ENCODE measurements at places on chromosomes 3 and 15. TPM values are rescaled to one million over a fixed set of nuclear protein-coding genes. Genes with fewer than 3 reads are reported as not detected.

Gene RETNLB
- not detected for total RNA-seq

Gene RGMA
- total RNA-seq, result 0.47 TPM

Gene ACAP2
- total RNA-seq, result 45.9 TPM

Gene C3orf20
- 0.03 TPM for total RNA-seq

Gene PRICKLE2
- 0.40 TPM for total RNA-seq

- peak; percentile 5 for DNase-seq
Observed at GRCh38 chr15:44775953-44776352, 39.6 kb downstream of the TRIM69 start.

- DNase-seq, result no peak
Observed at GRCh38 chr15:95302206-95302605, 1028.3 kb upstream of the NR2F2 start.

DNA sequence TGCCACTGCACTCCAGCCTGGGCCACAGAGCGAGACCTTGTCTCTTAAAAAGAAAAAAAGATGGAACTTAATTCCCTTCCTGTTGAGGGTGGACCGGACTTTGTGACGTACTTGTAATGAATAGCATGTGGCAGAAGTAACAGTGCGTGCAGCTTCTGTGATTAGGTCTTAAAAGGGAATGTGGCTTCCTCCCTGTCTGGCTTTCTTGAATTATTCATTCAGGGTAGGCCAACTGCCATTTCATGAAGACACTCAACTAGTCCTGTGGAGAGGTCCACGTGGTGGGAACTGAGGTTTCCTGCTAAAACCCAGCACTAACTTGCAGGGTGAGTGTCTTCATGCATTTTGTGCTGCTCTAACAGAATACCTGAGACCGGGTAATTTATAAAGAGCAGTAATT lies 98.9 kb upstream of the PIAS1 start:
- no peak for DNase-seq

GRCh38 chr3:22846566-22846965 lies 356.6 kb upstream of the UBE2E2 start:
- no peak for DNase-seq

DNA sequence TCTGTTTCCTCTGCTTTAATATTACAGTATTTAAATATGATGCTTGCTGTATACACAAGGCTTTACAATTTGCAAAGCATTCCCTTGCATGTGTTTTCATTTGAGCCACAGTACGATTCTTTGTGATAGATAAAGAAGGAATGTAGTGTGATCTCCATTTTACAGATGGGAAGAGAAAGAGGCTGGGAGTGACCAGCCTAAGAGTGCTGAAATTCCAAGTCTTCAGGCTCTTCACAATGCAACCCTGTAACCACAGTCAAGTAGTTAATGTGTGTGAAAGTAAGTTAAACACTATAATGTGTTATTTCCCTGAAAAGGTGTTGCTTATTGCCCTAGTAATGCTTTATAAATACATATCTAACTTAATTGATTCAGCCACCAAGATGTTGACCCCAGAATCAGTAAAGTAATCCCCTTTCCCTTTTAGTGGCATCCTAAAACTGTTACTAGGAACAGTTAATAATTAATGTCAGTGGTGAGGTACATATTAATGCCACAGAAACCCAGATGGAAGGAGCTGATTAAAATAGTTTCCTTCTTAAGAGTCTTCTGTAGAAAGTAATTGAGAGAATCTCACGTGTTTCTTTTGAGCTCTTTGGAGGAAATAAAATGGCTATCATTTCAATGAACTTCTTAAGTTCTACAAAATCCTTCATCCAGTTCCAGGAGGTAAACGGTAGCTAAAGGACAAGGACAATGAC lies 110.4 kb downstream of the IL12A start:
- DNase-seq, result no peak

DNA sequence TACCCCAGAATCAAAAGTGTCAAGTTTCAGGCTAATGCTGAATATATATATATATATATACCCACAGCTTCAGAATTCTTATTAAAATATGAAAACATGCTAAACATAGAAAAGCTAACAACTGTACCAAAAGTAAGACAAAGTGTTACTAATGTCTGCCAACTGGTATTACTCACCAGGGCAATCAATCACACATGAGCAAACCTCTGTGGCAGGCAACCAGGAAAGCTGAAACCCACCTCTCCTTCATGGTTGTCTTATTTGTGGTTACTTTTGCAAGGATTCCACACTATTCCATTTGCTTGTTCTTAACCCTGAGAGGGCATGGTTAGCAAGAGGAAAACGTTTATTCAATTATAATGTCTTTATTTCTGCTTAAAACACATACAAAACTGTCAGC lies 512.3 kb upstream of the MDFIC2 start:
- peak; percentile 67 for DNase-seq

GRCh38 chr15:72852273-72852672 lies 68.7 kb upstream of the ADPGK start:
- no peak for DNase-seq

GRCh38 chr15:69145149-69145693 lies 15.2 kb upstream of the GLCE start:
- DNase-seq, result no peak

DNA sequence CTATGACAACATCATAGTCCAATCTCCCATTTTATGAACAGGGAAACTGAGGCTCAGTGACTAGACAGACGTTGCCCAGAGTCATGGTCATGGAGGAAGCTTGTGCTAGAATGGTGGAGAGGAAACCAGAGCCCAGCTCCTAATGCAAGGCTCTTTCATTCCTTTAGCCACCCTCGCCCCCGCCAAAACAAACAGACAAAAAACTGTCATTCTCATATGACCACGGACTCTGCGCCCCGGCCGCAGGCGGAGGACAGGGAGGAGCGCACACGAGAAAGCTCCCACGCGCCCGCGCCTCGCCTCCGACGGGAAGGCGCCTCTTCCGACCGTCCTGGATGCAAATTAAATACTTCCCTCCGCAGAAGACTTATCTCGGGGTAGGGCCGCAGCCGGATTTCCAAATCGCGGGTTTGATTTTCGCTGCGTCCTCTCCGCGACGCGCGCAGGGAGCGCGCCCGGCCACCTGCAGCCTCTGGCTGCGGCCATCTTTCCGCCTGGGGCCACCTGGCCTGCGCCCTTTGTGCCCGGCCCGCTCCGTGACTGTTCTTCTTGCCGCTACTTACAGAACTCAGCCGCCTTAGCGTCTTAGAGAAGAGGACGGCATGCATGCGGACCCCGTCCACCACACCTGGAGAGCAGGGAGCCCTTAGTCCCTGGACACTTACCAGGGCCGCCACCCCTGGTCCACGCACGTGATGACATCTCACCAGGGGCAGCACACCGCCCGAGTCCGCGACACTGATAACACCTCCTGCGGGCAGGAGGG lies 670 bp upstream of the ATP13A3 start:
- peak; percentile 37 for DNase-seq

GRCh38 chr3:128282380-128283196 lies 129.3 kb downstream of the EEFSEC start:
- DNase-seq, result no peak

- no peak for DNase-seq
Observed at GRCh38 chr15:77415450-77416147, 4.3 kb downstream of the PEAK1 start.

DNA sequence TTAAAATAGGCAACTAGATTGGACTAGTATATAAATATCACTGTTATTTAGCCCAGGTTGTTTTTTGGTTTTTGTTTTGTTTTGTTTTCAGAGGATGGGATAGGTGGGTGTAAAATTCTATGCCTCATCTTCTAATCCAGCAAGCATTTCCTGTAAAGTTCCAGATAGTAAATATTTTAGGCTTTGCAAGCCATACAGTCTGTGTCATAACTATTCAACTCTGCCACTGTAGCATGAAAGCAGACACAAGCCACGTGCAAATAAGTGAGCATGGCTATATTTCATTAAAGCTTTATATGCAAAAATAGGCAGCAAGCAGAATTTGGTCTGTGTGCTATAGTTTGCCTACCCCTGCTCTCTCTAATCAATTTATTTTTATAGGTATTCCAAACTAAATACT lies 657.3 kb upstream of the TGFBR2 start:
- no peak for DNase-seq

GRCh38 chr3:59133311-59133710 lies 83.5 kb upstream of the CFAP20DC start:
- DNase-seq, result no peak

- DNase-seq, result no peak
Observed at GRCh38 chr3:52915294-52915693, 17.9 kb upstream of the STIMATE start.

- DNase-seq, result no peak
Observed at GRCh38 chr3:157417247-157417646, 19.4 kb upstream of the PTX3 start.

GRCh38 chr3:159911664-159912037 lies 77.0 kb upstream of the IL12A start:
- DNase-seq, result no peak

DNA sequence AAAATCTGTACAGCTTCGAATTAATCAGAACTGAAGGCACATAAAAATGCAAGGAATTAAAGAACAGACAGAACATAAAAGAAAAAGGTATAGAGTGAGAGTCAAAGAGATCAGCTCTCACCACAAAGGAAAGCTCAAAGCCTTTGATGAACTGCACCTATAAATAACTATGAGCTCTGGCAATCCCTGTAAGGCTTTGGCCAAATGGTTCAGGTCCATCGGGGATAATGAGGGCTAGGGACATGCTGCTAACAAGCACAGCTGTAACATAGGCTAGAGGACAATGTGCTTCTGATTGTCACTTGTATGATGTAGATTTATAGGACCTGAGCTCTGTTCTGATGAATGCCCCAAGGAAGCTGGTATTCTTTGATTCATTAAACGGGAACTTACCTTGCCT lies 113.9 kb upstream of the MRPL3 start:
- no peak for DNase-seq

GRCh38 chr3:182971637-182972036 lies 8.7 kb downstream of the DCUN1D1 start:
- DNase-seq, result no peak

- DNase-seq, result no peak
Observed at GRCh38 chr3:160829486-160830009, 73.5 kb downstream of the PPM1L start.

GRCh38 chr3:147423798-147424580 lies 14.8 kb downstream of the ZIC1 start:
- peak; percentile 86 for DNase-seq

DNA sequence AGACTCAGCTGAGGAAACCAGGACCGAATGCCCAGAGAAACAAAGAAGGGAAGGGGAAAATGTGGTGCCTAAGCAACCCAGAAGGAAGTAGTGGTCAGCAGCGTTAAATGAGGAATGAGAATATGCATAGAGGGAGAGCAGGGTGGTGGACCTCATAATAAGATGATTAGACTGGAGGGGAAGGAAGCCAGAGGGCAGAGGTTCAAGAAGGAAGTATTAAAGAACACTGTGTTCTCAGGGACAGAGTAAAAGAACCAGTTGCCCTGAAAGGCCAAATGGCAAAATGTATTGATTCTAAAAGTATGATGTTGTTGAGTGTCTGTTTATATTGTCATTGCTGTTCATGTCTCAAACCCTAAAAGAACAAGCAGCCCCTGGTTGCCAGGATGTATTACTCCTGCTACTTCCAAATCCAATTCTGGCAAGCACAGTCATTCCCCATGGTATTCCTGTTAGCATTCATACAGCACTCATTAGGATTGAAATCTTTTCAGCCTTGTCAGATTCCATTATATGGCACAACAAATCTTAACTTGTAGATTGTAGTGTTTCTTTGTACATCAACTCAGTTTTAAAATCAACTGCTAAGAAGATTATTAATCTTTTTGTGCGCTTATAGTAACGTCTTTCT lies 23.4 kb downstream of the P2RY1 start:
- no peak for DNase-seq

DNA sequence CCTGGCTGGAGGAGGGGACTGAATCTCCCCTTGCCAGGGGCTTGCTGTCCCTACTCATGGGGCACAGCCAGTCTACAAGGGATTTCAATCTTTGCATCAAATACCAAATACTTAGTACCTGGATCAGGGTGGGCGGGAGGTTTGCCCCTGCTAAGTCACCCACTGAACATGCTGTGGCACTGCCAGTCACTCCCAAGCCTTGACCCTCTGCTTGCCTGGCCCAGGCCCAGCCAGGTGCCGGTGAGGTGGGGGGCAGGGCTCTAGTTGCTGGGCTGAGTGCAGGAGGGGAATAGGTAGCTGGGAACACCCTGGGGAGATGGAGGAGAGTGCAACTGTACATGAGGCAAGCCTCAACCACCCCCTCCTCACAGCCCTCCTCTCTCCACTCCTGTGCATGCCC lies 136.3 kb upstream of the LRTM1 start:
- no peak for DNase-seq

- DNase-seq, result no peak
Observed at GRCh38 chr3:67094774-67095173, 96.7 kb downstream of the KBTBD8 start.

GRCh38 chr3:29745232-29745870 lies 464.5 kb downstream of the RBMS3 start:
- no peak for DNase-seq

- DNase-seq, result no peak
Observed at GRCh38 chr3:159795681-159796175, 192.9 kb upstream of the IL12A start.

DNA sequence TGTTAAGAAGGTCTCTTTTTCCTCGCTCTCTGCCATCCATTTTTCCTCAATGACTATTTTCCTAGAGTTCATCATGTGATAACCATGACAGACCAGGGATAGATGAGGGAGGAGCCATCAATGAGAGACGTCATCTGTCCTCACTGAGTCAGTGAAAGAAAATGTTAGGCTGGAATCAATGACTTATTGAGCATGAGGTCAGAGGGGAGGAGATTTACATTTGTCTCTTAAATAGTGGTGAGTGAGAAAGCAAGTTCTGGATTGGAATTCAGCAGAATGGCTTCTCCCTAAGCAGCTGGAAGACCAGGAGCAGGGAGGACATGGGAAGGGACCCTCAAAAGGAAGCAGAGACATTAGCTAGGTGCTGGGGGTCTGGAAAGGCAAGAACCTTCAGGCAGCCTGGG lies 28.2 kb upstream of the USP3 start:
- DNase-seq, result peak; percentile 55

- peak; percentile 85 for DNase-seq
Observed at GRCh38 chr15:59349680-59350420, 22.8 kb downstream of the MYO1E start.

Measured in MG63 (cell line).